Adipocyte (in vitro differentiated cells): ENCODE measurements at places on chromosomes 1 and 21.
A peak's percentile ranks its signal among the peaks of the same experiment; 100 is the strongest.

GRCh38 chr1:6414881-6415626 is 4.7 kb downstream of the HES2 start:
- DNase-seq: no peak

DNA sequence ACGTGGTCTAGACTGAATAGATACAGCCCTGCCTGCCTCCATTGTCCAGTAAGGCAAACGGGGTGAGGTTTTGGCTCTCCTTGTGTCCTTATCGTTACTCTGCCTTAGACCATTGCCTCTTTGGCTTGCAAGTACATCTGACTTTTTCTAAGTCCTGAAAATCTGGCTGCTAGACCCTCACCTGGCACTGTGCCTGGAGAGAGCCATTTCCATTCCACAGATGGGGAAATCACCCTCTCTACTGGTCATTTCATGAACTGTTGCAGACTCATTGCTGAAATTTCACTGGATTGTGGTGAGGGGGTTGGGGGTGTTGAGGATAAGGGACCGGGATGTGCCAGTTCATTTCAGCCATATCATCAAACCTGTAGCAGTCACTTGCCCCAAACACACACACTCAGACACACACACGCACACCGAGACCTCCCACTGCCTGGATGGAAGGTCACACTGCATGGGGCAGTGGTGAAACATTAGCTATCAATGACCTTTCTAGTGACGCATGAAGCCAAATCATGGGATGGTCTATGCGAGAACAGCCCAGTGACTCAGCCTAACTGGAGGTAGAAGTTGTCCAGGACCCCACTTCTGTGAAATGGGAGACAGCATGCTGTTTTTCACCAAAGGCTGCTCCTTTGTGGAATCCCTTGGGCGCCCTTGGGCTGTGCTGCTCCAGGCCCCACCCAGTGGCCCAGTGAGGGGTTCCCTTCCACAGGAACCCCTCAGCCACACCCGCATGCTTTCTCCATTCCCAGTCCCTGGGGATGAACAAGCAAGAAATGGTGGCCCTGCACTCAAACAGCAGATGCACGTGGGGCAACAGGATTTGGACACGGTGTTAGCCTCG is 34.9 kb upstream of the VASH2 start:
- DNase-seq: peak; percentile 28

DNA sequence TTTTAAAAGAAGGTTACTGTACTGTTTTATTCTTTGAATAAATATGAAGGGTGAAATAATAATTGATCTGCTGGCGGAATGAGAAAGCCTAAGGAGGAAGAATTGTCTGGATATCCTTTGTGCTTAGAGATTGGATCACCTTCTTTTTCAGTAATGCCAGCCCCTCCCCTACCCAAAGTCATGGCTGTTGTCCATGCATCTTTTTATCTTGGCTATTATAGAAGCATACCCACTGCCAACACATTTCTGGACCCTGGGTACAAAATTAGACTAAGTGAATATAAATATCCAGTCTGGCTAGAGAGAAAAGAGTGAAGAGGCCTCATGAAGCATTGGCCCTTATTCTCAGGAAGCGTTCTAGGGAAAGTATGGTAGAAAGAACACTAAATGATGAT is 28.1 kb downstream of the AK4 start:
- DNase-seq: no peak

GRCh38 chr1:247064304-247064703 is 14.3 kb downstream of the ZNF670 start:
- no peak for DNase-seq

GRCh38 chr1:93015590-93015989 is 54.3 kb upstream of the DIPK1A start:
- peak; percentile 27 for DNase-seq

GRCh38 chr1:156923670-156924477 is 3.4 kb downstream of the LRRC71 start:
- no peak for DNase-seq

DNA sequence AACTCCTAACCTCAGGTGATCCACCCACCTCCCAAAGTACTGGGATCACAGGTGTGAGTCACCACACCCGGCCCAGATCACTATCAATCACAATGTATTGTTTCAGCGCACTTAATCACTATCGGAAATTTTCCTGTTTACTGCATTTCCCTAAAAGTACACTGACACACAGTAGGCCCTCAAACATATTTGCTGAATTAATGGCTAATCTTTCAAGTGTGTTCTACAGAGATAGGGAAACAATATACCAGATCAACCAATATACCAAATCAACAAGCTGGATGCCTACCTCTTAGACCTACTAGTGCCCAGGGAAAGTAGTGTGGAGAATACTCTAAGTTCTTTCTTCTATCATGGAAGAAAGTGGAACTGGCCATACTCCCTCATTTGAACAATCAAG is 17.1 kb downstream of the UBR4 start:
- DNase-seq: no peak

DNA sequence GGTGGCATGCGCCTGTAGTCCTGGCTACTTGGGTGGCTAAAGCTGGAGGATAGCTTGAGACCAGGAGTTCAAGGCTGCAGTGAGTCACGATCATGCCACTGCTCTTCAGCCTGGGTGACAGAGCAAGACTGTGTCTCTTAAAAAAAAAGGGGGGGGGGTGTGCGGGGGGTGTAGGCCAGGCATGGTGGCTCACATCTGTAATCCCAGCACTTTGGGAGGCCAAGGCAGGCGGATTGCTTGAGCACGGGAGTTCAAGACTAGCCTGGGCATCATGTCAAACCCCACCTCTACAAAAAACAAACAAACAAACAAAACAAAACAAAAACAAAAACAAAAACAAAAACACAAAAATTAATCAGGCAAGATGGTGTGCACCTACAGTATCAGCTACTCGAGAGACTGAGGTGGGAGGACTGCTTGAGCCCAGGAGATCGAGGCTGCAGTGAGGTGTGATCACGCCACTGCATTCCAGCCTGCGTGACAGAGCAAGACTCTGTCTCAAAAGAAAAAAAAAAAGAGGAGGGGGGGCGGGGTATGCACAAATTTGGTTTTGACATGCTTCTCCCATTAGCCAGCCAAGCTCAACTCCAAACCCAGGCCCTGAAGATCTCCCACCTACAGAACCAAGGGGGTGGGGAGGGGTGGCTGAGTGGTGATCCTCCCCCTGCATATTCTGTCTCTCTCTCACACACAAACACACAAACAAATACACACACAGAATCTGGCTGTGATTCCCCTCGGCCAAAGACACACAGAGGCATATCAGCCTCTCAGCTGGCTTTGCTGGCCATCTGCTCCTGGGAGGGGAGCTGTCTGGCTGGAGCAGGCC is 3.1 kb downstream of the PTAFR start:
- no peak for DNase-seq

DNA sequence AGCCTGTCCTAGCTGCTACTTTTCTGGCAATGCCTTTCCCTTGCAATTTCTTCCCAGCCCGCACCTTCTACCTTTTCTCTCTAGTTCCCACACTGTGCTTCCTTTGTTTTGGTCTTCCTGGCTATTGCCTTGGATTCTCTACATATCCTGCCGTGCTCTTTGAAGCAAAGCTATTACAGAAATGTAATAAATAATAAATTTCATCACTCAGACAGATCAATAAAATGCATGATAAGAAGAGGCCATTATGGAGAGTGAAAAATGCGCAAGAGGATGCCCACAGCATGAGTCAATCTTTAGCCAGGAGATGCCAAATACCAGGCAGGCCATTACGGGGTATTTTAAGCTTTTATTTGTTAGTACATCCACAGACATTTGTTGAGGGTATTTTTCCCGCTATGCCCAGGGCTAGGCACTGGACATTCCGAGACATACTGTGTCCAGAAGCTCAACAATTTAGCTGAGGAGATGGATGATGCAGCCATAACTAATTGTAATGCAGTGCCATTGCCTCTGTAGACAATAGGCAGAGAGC is 163.6 kb downstream of the ST6GALNAC3 start:
- DNase-seq: no peak

DNA sequence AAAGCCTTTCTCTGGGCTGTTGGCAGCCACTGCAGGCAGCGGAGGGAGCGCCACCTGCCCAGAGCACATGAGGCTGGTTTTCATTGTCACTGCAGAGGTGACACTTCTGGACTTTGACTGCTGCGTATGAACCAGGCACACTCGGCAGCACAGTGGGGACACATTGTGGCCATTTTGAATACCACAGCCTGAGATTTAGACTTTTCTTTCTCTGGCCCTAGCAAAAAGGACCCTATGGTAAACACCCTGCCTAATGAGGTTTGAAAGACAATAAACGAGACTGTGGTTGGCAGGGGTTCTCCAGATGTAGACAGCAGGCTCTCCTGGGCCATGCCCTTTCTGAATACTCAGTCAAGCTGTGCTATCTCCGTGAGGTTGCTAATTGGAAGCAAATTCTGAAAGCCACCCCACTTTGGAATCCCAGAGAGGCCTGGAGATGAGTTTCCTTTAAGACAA is 12.0 kb upstream of the KCNE2 start:
- peak; percentile 74 for DNase-seq

DNA sequence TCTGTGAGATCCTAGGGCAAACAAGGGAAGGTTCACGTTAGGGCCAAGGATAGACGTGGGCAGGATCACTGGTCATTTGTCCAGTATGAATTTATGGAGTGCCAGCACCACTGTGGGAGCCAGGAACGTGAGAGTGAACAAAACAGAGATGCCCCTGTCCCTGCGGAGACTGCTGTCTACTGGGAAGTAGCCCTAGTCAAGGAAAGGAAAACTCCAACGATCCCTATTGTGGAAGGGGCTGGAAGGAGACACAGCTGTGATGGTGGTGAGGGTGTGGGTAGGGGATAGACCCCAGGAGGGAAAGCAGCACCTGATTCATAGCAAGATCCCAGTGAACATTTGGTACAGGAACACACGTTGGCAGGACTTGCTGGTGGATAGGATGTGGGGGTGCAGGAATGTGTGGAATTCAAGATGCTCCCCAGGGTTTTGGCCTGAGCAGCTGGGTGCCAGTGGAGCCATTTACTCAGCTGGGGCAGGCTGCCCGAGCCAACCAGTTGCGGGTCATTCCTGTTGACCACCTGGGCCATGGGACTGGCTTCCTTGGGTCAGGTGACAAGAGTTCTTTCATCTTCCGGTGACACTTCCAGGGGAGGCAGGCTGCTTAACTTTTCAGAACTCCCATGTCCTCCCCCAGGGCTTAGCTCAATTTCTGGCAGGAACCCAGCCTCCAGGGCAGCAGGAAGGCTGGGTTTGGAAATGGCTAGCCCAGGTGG is 1.2 kb upstream of the ATP13A2 start:
- DNase-seq: no peak

DNA sequence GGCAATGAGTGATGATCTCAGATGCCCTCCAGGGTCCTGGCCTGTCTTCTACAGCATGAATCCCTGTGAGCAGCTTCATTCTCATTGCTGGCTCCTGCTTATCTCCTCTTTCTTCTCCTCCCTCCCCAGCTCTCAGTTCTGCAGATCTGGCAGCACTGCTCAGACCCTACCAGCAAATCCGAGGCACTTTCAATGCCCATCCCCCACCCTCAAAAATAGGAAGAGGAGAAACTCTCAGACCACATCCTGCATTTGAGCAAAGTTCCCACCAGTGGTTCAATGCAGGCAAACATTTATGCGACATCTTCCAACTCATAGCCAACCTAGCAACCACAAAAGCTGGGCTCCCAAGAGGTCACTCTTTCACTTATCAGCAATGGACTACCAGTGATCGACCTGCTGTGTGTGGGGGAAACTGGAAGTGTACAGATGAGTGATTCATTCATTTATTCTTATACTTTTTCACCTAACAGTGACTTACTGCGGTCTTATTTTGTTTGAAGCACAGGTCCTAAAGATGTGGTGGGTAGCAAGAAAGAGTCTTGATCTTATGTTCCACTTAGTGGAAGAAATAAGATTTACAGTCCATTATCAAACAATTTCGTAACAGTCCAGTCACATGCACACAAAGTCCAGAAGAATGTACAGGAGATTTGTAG is 5.8 kb upstream of the CHI3L2 start:
- DNase-seq: no peak

GRCh38 chr1:66244429-66244828 is 289.5 kb upstream of the SGIP1 start:
- no peak for DNase-seq

DNA sequence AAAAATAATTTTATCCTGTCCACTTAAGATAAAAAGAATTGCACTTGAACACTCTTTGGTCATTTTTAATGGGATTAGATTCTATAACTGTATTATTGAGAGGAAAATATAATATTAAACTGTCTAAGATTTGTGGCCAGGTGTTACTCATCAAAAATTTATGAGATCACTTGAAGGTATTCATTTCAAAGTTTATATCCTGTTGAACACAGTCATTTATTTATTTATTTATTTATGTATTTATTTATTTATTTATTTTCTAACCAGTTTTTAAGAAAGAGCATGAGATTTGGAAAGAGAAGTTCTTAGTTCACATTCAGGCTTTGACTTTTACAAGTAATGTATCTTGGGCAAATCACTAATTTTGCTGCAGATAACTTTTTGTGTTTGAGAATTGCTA is 692.7 kb downstream of the LTN1 start:
- no peak for DNase-seq

DNA sequence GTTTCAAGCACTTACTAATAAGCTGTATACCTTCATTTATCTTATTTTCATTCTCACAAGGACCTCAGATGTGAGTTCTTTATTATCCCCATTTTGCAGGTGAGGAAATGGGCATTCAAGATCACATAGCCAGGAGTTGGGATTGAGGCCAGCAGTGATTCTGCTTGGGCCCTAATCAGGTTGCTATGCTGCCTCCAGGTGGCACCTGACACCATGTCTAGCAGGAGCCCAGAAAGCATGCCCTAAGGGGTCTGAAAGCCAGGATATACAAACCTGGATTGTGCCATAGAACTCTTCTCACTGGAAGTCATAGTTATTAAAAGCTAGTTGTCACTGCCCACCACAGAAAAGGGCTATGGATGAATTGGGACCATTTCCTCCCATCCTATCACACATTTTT is 61.1 kb downstream of the FYB2 start:
- DNase-seq: no peak

DNA sequence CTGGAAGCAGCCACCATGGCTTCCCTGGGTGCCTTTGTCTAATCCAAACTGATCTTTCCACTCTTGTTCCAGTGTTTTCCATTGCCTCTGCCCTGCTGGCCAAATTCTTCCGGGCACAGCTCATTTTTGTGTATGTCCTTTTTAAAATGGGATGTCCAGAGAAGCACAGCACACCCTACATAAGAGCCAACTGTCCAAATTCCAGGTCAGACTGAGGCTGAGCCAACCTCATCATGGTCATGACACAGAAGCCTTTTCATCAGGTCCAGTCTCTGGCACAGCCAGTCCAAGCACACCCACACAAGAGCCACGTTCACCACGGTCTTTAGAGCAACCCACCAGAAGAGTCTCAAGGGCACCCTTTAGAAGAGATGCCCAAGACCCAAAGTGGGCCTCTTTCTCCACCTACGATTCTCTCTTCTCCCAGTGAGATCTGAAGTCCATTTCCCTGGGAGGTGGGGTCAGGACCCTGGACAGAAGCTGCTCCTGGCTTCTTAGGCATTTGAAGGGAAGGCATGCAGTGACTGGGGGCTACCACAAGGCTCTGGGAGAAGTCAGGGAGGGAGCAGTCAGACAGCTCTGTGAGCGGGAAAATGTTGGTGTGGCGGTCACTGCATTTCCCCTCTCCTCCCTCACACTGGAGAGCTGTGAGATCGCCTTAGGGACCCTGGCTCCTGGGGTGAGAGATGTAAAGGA is 53.2 kb downstream of the SYT2 start:
- DNase-seq: peak; percentile 36
